Activated CD8-positive, alpha-beta memory T cell treated with anti-CD3 and anti-CD28 coated beads, Interleukin-2, amount 50 U/mL, for 4 hours (primary cell): ENCODE measurements at places on chromosomes 5 and 9.

DNA sequence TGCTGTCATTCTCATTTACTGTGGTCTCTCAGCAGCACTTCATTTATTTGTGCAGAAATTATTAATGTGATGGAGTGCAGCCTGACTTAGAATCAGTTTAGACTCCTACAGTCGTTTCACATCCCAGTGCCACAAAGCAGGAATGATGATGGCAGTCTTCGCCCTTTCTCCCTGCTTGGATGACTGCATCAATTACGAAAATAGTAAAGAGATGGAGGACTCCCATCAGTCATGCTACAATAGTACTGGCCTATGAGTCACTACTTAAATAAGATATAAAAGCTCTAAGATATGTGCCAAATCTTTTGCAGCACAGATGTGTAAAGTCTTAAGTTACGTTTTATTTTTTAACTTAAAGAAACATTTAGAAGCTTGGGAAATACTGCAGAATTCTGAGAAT, 263.9 kb downstream of the CHSY3 start:
- no peak for DNase-seq

DNA sequence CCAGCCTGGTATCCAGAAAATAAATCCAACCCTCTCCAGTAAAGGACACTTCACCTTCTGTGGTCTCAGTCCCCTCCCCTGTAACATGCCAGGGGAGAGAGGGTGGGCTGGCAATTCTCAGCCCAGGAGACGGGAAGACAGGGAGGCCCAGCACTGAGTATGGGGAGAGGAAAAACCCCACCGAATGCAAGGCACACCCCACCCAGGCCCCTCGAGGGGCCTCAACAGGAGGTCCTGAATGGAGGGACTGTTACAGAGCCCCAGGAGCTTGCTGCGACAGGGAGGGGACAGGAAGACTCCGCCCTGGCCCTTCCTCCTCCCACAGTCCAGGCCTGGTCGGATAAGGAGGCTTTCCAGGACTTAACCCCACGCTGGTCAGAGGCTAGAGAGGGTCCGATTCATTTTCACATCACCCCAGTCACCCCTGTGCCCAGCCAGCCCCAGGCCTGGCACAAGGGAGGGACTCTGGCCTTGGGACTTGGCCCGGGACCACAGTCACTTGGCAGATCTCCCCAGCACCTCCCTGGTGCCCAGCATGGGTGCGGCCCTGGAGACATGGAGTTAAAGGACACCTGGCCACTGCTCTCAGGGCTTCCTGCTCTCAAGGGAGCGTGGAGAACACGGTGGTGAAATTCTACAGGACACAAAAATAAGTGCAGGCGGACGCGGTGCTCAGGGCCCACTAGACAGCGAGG, 44.9 kb upstream of the STXBP1 start:
- no peak for DNase-seq

DNA sequence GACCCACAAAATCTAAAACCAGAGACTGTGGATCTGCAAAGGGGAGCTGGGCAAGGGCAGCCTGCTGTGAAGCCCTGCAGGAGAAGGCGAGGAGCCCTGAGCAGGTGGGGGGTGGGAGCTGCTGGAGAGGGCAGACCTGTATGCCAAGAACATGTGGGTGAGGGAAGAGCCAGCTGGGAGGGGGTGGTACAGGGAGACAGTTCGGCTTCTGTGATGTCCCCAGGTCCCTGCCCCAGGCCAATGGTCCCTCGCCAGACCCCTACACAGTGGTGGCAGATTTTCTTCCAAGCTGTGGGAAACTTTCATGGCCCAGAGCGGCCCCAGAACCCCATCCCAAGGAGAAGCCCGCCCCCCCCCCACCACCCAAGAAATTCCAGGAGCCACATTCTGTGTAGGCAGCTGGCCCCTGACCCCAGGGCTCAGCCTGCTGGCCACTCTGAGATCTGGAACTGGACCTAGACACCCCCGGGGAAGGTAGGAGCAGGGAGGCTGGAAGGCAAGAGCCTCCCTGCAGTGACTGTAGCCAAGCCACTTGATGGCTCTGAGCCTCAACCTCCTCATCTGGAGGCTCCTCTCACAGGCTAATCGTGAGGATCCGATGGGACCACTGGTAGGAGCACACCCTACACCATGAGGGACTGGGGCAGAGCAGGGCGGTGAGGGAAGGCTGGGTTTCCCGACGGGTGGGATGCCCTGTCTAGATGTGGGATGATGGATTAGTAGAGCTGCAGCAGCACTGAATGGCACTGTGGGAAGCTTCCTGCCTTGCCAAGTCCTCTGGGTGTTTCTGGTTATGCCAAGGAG, 22.6 kb upstream of the CSF1R start:
- no peak for DNase-seq

GRCh38 chr9:110509792-110510191, 69.7 kb downstream of the SVEP1 start:
- DNase-seq: no peak

DNA sequence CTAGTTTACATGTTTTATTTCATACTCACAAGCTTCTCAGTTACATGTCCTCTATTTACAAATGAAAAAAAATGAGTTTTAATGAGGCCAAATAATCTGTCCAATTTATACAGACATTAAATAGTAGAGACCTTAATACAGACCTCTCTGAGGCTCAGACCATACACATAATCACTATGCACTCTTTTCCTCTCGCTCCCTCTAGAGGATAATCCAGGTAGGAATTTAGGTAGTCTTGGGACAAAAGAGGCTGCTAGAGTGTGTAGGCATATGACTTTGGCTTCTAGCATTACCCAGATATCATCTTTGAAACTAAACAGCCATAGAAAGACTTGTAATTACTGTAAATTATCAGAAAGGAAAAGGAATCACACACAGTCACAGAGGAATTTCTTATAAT, 444.7 kb downstream of the HINT1 start:
- no peak for DNase-seq

DNA sequence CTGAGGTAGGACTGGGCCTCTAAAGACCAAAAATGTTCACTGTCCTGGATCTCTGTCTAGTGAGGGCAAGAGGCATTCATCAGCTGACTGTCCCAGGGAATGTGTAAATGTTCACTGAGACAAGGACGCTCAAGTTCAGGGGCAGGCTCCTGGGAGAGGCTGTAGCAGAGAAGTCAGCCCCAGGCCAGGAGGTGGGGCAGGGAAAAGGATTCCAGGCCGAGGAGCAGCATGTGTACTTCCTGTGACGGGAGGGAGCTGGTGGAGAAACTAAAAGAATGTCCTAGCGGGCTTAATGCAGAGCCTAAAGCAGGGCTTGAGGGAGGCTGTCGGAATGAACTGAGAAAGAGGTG, 205.8 kb downstream of the GABBR2 start:
- no peak for DNase-seq

DNA sequence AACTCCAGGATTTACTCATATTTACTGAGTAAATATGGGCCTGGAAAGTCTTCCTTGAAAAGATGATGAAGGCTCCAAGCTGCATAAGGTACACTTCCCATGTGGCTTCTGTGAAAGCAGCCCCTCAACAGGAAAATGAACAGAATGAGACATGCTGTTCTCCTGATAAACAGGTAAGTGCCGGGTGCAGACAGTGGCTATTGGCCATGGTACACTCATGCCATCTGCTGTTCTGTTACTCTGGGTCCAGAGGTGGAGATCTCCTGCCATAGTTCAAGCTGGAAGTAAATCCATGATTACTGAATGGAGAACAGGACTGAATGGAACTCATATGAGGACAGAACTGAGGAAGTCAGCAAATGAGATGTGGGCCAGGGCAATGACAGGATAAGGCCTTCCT, 103.6 kb downstream of the SLIT3 start:
- no peak for DNase-seq

- DNase-seq: no peak
These were observed 16.1 kb upstream of the ARHGAP26 start for GRCh38 chr5:142754031-142754430.

- no peak for DNase-seq
These were observed 98.2 kb downstream of the NNT start for GRCh38 chr5:43701227-43701626.

DNA sequence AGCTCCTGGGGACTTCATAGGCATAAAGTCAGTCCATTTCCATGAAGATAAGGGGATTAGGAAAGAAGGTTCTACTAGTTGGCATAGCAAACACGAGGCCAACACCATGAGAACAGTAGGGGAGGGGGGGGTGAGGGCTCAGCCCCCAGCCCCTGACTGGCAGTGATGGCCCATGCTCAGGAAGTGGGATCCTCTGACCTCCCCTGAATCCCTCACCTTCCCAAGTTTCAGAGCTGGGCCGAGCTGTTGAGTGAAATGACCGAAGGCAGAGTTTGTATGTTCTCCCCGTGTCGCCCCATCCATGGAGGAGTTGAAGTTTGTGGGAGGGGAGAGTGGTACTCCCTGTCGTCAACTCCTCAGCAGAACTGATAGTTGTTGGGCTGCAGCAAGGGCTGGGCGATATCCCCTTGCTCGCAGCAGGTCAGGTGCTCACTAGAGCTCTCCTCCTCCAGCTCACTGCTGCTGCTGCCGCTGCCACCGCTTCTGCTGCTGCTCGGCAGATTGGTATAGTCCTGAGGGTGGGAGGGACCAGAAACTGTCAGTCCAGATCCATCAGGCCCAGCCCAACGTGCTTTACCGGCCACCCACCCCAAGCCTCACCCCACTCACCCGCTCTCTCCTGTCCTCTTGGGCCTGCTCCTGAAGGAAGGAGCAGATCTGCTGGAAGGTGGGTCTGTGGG, 32.5 kb downstream of the CSF1R start:
- no peak for DNase-seq

GRCh38 chr5:39309534-39309933, 54.8 kb downstream of the C9 start:
- no peak for DNase-seq

- no peak for DNase-seq
These were observed 39.9 kb upstream of the GRIN3A start for GRCh38 chr9:101778332-101778731.

DNA sequence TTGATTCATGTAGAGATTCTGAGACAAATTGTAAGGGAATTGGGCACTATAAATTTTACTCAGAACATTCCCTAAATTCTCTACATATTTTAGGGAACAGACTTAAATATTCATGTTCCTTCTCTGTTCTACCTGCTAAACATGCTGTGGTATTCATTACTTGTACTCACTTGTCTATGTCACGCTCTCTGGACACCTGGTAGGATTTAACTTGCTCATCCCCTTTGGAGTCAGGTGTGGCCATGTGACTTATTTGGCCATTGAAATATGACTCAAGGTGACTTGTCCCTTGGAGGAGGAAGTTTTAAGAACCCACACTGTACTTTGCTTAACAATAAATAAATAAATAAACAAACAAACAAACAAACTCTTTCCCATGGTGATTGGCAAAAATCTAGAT, 2258.8 kb upstream of the WWC1 start:
- DNase-seq: no peak

DNA sequence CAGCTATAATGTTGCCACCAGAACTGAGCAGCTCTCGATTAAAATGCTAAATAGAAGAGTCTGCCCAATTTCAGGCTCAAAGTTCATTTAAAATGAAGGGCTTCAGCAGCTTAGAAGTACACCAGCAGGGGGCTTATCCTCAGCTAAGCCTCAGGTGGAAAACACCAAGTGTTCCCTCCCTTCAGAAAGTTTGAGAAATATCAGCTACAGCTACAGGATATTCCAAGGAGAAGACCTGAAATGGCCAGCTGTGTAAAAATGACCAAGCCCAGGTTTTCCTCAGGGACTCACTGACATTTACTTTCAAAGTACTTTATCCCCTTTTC, 395.4 kb downstream of the DTWD2 start:
- no peak for DNase-seq

GRCh38 chr5:55864606-55865541, 13.7 kb downstream of the IL31RA start:
- no peak for DNase-seq

DNA sequence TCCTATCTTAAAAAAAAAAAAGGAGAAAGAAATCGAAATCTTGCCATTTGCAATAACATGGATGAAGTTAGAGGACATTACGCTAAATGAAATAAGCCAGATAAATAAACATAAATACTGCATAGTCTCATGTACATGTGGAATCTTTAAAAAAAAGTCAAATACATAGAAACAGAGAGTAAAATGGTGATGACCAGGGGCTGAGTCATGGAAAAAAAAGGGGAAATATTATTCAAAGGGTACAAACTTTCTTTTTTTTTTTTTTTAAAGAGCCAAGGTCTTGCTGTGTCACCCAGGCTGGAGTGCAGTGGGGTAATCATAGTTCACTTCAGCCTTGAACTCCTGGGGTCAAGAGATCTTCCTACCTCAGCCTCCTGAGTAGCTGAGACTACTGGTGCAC, 310.1 kb downstream of the ZNF608 start:
- DNase-seq: no peak

- no peak for DNase-seq
These were observed 66.6 kb upstream of the GARNL3 start for GRCh38 chr9:127197861-127198430.

DNA sequence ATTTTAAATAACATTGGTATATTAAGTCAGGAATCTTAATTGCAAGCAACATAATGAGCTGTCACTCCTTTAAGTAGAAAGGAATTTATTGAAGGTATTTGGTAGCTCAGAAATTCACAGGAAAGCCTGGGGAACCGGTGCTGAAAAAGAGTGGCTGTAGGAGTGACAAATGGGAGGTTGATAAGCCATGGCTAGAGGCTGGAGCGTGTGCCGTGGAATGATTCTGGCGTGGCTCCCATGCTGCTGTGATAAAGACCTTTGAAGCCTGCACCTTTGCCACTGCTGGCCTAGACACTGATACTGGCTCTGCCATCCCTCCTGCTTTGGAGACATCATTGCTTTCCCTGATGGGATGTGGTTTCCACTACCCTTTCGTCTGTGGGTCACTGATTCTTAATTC, 65.7 kb upstream of the ATG10 start:
- DNase-seq: no peak

- DNase-seq: no peak
These were observed 22.8 kb downstream of the FPGS start for GRCh38 chr9:127825319-127826051.

GRCh38 chr5:149959406-149960236, 937 bp upstream of the SLC26A2 start:
- peak; percentile 46 for DNase-seq

GRCh38 chr5:112159435-112159834, 259.6 kb downstream of the EPB41L4A start:
- DNase-seq: no peak

DNA sequence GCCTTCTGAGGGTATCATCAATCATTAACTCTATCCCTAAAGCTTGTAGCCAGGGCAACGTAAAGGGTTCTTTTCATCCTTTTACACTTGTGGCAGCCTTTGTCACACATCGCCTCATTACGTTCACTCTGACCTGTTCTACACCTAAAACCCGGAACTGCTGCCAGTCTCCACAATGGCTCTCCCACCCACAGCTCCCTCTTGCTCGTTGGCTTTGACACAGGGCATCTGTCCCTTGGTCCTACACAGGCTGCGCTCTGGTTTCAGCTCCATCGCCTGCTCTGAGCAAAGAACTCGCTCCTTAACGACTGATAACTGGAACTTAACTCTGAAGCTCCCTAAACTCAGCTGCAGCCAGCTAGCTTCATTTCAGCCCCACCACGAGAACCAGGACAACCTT, 112.8 kb upstream of the CTNND2 start:
- no peak for DNase-seq

DNA sequence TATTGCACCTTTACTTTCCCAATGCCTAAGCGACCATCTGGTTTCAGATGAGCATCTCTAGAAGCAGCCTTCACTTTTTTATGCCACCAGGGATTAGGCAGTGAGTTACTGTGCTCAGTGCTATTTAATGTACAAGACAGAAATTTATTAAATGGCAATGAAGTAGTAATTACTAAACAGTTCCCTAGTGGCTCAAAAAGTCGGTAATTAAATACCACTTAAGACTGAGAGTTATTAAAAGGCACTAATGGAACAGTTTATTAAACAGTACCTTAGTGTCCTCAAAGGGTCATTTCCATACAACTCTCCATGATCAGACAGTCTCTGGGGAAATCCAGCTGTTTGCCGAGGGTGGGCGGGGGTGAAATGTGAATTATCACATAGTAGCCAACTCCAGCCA, 42.3 kb downstream of the LHFPL2 start:
- no peak for DNase-seq
